ENCODE measurements at places on chromosomes 7 and 10.
A peak's percentile ranks its signal among the peaks of the same experiment; 100 is the strongest.

DNA sequence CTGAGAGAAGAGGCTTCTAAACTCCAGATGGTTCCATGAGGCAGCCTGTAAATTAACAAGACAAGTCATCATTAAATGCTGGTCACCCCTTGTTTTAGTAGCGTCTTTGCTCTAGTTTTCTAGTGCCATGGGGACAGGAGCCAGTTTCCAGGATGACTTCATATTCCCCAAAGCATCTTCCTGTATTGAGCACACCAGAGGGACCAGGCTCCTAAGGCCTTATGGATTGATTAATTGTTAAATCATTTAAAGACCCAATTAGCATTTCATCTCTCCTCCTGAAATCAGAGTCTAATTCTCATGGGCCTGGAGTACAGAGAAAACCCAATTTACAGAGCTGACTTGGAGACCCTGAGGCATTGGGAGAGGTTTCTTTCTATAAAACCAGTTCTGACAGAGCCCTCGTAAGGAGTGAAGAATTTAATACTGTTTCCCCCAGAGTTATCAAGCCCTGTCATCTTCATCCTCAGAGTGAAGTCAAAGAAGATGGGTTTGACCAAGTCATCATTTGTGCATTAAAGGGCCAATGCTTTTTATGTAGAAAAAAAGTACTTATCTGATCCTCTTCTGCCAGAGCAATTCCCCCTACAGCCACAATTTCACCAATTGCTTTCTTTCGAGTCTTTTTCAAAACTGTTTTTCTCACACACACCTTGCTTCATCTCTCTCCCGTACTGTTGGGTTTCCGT lies 678.7 kb downstream of the SDK1 start:
- DNase-seq = no peak

DNA sequence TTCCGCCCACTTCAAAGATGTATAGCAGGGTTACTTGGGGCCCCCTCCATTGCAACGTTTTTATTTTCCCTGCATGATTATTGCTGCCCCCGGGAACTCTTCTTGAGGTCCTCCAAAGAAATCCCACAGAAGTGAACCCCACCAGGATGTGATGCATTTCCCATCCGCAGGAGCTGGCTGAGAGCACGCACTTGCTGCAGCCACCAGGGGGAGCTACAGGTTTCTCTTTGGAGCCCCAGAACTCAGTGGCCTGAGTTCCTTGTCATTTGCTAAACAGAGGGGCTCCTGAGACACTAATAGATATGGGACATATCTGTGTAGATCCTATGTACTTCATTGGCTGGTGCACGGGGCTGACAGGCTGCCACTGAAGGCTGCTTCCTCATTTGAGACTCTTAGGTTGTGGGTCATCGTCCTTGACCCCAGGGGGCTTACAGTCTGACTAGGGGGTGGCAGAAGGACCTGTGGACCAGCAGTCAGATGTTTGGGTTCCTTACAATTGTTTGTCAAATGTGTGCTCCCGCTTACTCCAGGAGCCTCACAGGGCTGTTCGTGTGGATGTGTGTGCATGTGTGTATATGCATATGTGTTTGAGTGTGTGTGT lies 52.3 kb upstream of the ENO4 start:
- peak; percentile 73 for DNase-seq

DNA sequence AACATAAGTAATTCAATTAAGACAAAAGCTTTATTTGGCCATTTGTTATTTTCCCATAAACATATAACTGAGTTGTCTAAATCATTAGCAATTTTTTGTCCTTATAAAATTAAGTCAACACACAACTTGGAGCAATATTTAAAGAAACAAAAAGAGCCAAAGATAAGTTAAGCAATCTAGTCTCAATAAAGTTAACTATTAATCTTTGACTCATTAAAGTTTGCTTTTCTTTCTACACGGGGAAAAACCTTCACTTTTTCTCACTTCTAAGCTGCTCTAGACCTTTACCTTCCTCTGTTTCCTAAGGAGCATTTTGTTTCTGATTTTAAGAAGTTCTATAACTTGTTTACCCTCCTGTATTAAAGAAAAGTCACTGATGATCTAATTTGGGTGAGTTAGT lies 867.1 kb upstream of the PHF14 start:
- DNase-seq = no peak

- no peak for DNase-seq
These were observed 136.5 kb upstream of the NAMPT start for GRCh38 chr7:106421181-106421762.

DNA sequence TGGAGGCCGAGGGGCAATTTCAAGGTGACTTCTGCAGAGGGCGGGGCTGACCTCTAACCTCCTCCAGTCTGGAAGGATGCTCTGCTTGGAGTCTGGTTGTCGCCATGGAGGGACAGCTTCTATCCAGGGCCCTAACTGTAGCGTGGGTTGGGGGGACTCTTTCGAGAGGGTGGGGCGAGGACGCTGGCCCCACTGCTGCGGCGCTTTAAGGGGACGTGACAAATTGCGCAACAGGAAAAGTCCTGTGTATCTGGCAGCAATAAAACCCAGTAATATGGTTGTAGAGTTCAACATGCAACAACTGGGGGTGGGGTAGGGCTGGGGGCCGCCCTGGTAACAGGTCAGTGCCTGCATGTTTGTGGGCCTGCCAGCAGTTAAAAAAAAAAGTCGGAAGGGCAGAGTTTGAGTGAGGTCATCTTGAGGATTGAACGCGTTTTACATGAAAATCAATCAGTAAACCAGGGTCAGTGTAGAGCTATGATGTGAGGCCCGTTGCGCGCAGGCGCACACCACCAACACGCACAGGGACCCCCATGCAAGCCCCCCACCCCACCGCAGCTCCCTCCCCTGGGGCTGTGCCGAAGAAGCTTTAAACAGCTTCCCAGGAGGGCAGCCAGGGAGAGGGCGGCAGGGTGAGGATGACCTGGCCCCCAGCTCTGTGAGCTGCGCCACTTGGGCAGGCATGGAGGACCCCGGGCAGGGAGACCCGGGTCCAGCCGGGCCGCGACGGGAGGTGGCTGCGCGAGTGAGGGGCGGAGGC lies 4.3 kb downstream of the SHH start:
- no peak for DNase-seq

- peak; percentile 6 for DNase-seq
These were observed 312.6 kb downstream of the WDR37 start for GRCh38 chr10:1368842-1369171.

DNA sequence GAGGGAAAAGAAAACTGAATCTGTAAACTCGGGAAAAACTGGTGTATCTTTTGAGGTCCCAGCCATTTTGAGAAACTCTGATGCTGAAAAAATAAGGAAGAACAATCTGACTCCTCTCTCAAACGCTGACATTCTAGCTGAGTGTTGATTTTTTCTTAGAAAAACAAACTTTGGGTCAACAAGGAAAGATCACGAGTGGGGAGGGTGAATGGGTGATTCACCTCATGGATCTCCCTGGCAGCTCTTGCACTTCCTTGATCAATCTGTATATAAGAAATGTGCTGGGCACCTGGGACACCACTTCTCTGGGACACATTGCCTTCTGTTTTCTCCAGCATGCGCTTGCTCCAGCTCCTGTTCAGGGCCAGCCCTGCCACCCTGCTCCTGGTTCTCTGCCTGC lies at the start of gene PIP:
PIP (plus strand) TSS at position 297 of the 400 bp plus-strand sequence; CDS start at position 337, 40 bp downstream.
- no peak for DNase-seq

DNA sequence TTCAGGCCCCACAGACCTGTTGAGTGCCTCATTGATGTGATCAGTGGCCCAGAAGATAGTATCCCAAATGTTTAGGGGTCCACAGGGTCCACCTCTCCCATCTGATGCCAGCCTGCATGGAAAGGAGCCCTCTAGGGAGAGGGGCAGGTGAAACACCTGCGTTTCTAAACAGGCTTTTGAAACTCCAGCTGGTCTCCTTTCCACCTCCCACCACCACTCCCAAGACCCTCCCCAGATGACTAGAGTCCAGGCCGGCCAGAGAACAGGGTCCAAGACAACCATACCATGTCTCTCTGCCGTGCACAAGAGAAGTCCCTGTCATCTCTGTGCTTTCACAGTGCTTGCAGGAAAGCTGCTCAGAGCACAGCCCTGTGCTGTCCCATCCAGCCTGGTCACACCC lies 105.0 kb upstream of the NANOS1 start:
- no peak for DNase-seq

- DNase-seq = no peak
These were observed 2.6 kb downstream of the PLEKHS1 start for GRCh38 chr10:113754125-113754524.

GRCh38 chr7:82562716-82563404 lies 119.3 kb upstream of the CACNA2D1 start:
- DNase-seq = no peak

DNA sequence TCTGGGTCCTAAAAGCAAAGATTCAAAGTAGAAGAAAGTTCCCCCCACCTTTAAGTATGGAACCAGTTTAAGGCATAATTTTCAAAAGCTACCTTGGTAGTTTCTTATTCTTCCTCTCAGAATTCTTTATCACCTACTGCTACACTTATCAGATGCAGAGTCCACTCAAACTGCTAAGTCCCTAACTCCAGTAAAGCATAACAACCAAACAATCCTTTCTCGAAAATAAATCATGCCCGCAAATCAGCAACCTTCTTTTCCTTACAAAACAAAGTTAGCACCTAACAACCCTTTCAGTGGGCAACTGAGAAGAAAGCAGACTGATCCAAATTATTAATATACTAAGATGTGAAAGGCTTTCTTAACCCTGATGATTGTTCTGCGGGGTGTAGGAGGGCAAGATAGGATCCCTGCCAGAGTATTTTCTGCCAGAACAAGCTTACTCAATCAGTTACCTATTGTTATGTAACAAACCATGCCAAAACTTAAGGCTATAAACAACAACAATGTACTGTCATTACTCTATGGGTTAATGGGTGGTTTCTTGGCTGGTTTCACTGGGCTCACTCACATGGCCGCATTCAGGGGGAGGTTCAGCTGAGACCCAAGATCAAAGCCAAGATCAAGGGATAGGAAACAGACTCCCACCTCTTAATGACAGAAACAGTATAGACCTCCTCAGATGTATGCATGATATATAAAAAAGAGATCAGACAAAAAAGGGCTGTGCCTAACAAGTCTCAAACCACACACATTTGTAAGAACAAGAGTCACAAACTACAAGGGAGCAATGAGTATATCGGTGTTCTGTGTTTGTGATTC lies 42.0 kb downstream of the CCDC6 start:
- DNase-seq = no peak

DNA sequence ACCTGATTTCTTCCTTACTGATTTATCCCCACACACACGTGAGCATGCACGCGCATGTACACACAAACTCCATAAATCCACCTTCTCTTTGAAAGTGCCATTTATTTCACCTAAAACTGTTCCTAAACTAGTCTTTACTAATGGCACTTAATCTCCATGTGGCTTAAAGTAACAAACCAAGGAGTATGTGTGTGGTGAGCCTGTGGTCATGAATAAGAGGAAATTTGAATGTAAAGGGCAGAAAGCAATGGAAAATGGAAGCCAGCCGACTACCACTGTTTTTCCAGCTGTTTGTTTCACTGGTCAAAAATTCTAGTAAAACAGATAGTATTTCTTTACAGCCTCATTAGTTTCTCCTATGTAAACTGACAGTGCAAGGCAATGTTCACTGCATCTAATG lies 23.8 kb downstream of the SEMA3C start:
- no peak for DNase-seq

- DNase-seq = no peak
These were observed 116.8 kb downstream of the GLCCI1 start for GRCh38 chr7:8085420-8085819.

DNA sequence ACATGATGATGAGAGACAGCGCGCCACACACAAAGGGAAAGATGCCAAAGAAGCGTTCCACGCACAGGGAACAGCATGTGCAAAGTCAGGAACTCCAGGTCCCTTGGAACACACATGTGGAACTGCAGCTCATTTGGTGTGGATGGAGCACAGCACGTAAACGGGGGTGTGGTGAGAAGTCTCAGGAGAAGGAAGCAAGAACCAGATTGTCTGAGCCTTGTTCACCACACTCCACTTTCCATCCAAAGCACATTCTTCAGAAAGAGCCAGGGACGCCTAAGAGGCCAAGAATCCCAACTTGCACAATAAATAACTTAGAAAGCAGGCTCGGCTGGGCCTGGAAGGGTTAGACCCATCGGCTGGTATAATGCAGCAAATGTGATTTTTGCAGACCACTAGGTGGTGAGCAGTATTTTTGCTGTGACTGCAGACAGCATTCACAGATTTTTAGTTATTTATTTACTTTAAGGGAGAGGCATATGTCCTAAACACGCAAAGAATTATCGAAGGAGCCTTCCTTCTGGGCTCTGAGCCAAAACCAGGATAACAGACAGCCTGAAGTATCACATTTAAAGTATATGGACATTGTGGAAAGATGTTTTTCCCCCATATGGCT lies 27.9 kb upstream of the ASCC1 start:
- DNase-seq = no peak

DNA sequence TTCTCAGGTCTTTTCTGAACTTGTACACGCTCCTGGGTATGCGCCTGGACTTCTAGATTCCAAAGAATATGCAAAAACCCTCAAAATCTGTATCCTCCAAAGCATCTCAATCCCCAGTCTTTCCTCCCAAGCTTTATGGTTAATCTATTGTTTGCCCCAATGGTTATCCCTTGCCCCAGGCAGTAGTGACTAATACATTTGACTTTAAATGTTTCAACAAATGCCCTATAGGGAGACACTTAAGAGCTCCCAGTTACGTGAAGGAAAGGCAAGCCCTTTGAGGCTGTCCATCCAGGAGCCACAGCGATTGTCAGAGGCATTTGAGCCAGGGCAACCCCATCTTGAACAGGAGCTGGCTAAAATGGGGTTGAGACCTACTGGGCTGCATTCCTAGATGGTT lies 12.7 kb upstream of the FOXL3 start:
- DNase-seq = no peak

GRCh38 chr7:125465527-125465926 lies 535.9 kb upstream of the POT1 start:
- no peak for DNase-seq

DNA sequence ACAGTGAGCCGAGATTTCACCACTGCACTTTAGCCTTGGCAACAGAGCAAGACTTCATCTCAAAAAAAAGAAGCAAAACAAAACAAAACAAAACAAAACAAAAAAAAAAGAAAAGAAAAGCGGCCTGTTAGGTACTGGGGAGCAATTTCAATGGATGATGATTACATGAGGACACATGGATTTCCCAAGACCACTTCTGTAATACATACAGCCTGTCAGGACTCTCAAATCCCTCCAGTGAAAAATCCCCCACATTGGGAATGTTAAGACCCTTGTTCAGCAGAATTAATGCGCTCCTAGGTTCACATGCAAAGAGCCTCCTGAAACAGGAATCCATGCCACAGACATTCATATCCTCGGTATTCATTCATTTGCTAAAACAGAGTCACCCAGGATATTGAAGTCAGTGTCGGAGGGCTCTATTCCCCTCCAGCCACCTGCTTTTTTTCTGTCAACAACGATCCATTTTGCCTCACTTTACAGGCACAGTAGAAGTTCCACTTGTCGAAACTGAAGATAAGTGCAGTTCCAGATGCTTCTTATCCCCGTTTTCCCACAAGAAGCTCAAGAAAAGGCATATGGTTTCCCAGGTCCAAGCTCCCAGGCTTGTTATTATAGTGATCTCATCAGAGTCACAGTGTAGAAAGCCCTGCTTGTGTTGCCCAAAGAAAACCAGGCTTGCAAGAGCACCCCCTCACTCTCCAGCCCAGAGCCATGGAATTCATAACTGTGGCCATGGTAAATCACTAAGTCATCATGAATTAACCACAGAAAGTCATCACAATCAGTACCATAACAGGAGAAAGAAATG lies 20.2 kb downstream of the SLC16A12 start:
- DNase-seq = no peak
